Nasal cavity respiratory epithelium epithelial cell of viscerocranial mucosa (primary cell): ENCODE measurements at places on chromosomes 3 and 15. TPM values are rescaled to one million over a fixed set of nuclear protein-coding genes. Genes with fewer than 3 reads are reported as not detected.

Gene AADAC
- total RNA-seq: 0.14 TPM in 1 of 2 replicates, not detected in the other

Gene KCNMB3
- 0.34 and 1.1 TPM in 2 replicates for total RNA-seq

Gene CHRM5
- not detected in 2 replicates for total RNA-seq

Gene PLAAT1
- total RNA-seq: 0.78 and 1.0 TPM in 2 replicates

Gene MAN2A2
- 23.9 and 32.7 TPM in 2 replicates for total RNA-seq
